SK-N-SH (cell line): ENCODE measurements at places on chromosomes 7 and 10. TPM values are rescaled to one million over a fixed set of nuclear protein-coding genes. Genes with fewer than 3 reads are reported as not detected.

The ATOH7 gene
- polyA plus RNA-seq = 0.08 and 0.12 TPM in 2 replicates

The GRM3 gene
- not detected in 2 replicates for polyA plus RNA-seq

The NRCAM gene
- 1.1 and 5.1 TPM in 2 replicates for polyA plus RNA-seq

The HSPA12A gene
- polyA plus RNA-seq = 2.9 and 3.3 TPM in 2 replicates

The DPCD gene
- 106 and 121 TPM in 2 replicates for polyA plus RNA-seq

The SLC18A3 gene
- 1.7 TPM in 2 replicates for polyA plus RNA-seq

The ZNF117 gene
- 3.8 and 6.5 TPM in 2 replicates for polyA plus RNA-seq

The PRLHR gene
- polyA plus RNA-seq = 0.03 TPM in 1 of 2 replicates, not detected in the other

The FEZF1 gene
- not detected in 2 replicates for polyA plus RNA-seq

The DMTF1 gene
- 108 and 177 TPM in 2 replicates for polyA plus RNA-seq

The CHST12 gene
- 26.7 and 32.7 TPM in 2 replicates for polyA plus RNA-seq

The DNMBP gene
- polyA plus RNA-seq = 36.0 and 40.2 TPM in 2 replicates

The CYP3A4 gene
- not detected in 2 replicates for polyA plus RNA-seq

The LEP gene
- polyA plus RNA-seq = not detected in 2 replicates

The VCL gene
- polyA plus RNA-seq = 147 and 190 TPM in 2 replicates

The NUDT13 gene
- polyA plus RNA-seq = 3.4 and 6.0 TPM in 2 replicates

The CISD1 gene
- polyA plus RNA-seq = 34.1 and 40.8 TPM in 2 replicates

The SPAG6 gene
- 0.54 and 0.77 TPM in 2 replicates for polyA plus RNA-seq

The CLDN4 gene
- polyA plus RNA-seq = 4.6 and 5.9 TPM in 2 replicates

The TAS2R4 gene
- 0.18 and 0.19 TPM in 2 replicates for polyA plus RNA-seq

The LIPJ gene
- polyA plus RNA-seq = not detected in 2 replicates

The DENND2A gene
- polyA plus RNA-seq = 2.1 and 3.5 TPM in 2 replicates

The PTF1A gene
- polyA plus RNA-seq = not detected in 2 replicates

The ATRNL1 gene
- polyA plus RNA-seq = 0.44 and 0.67 TPM in 2 replicates

The UTF1 gene
- not detected in 2 replicates for polyA plus RNA-seq

The GALNT17 gene
- not detected in 2 replicates for polyA plus RNA-seq

The CALY gene
- 3.3 TPM in 2 replicates for polyA plus RNA-seq

The FOXP2 gene
- polyA plus RNA-seq = not detected in 2 replicates

The VAX1 gene
- polyA plus RNA-seq = not detected in 2 replicates

The HOXA11 gene
- not detected in 2 replicates for polyA plus RNA-seq

The CFAP58 gene
- polyA plus RNA-seq = 0.38 and 0.47 TPM in 2 replicates

The SH2D4B gene
- polyA plus RNA-seq = not detected in 2 replicates

The OR6V1 gene
- not detected in 2 replicates for polyA plus RNA-seq

The PNLIPRP2 gene
- not detected in 2 replicates for polyA plus RNA-seq

The AKR1B1 gene
- 216 and 224 TPM in 2 replicates for polyA plus RNA-seq

The HOGA1 gene
- 2.9 and 4.8 TPM in 2 replicates for polyA plus RNA-seq

The FFAR4 gene
- not detected in 2 replicates for polyA plus RNA-seq

The ZFYVE27 gene
- polyA plus RNA-seq = 30.5 and 44.3 TPM in 2 replicates

The KAZALD1 gene
- 1.9 and 3.0 TPM in 2 replicates for polyA plus RNA-seq

The HOXA4 gene
- polyA plus RNA-seq = not detected in 2 replicates

The ATP6V0A4 gene
- not detected in 2 replicates for polyA plus RNA-seq

The ZC3HAV1L gene
- 9.7 and 14.5 TPM in 2 replicates for polyA plus RNA-seq

The IRF5 gene
- polyA plus RNA-seq = 0.62 and 1.0 TPM in 2 replicates

The BTBD16 gene
- 0.03 TPM in 1 of 2 replicates, not detected in the other for polyA plus RNA-seq

The FRAT2 gene
- polyA plus RNA-seq = 2.3 and 2.4 TPM in 2 replicates
